ENCODE measurements at places on chromosomes 4 and X.
A peak's percentile ranks its signal among the peaks of the same experiment; 100 is the strongest.

GRCh38 chr4:26862381-26862915 lies 1.8 kb downstream of the STIM2 start:
- DNase-seq: no peak

- no peak for DNase-seq
These were observed 21.7 kb upstream of the CD40LG start for GRCh38 chrX:136626237-136626636.

DNA sequence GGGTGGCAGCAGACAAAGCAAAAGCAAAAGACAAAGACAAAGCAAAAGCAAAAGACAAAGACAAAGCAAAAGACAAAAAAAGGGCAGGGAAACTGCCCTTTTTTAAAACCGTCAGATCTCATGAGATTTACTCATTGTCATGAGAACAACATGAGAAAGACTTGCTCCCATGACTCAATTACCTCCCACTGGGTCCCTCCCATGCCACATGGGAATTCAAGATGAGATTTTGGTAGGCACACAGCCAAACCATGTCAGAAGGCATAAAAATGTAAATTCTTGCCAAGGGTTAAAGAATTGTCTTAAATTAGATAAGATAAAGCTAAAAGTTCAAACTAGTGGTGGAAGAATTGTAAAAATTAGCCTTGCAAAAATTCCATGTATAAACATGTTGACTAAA lies 419.7 kb downstream of the TRAM1L1 start:
- DNase-seq: no peak

GRCh38 chr4:3680656-3681055 lies 85.5 kb upstream of the ADRA2C start:
- no peak for DNase-seq

GRCh38 chr4:74618659-74619058 lies 173.7 kb downstream of the AREG start:
- no peak for DNase-seq

DNA sequence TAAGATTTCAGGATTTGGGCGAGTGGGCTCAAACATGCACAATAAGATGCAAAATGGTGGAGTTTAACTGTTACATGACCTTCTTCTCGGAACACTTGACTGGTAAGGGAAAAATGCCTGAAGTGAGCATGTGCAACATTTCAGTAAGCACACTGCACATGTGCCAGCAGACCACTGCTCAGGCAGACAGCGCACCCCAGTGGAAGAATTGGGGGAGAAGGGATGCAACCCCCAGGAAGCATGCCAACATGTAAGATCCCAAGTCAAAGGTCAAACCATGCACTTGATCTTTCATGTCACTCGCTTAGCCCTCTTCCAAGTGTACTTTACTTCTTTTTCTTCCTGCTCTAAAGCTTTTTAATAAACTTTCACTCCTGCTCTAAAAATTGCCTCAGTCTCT lies 256.3 kb downstream of the CENPC start:
- DNase-seq: no peak

DNA sequence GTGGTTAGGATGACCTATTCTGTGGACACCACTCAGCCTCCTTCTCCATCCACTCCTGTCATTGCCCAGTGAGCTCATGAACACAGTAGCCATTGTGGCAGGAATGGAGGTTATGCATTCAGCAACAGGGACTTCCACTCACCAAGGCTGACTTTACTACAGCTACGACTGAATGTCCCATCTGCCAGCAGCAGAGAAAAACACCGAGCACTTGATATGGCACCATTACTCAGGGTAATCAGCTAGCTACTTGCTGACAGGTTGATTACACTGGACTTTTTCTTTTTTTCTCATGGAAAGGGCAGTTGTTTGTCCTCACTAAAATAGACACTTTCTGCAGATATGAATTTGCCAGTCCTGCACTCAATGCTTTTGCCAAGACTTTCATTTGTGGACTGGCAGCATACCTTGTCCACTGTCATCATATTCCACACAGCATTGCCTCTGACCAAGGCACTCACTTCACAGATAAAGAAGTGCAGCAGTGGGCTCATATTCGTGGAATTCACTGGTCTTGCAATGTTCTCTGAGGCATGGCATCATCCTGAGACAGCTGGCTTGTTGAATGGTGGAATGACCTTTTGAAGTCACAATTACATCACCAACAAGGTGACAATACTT lies 37.3 kb upstream of the UGT2B4 start:
- no peak for DNase-seq

- no peak for DNase-seq
These were observed 217.3 kb upstream of the TAPT1 start for GRCh38 chr4:16443504-16444088.

- DNase-seq: peak; percentile 49
These were observed at the start of gene SLIT2 for GRCh38 chr4:20251796-20252655. Gene SLIT2 (plus strand): TSS chr4:20251905. CDS start chr4:20253816, 1,911 bp downstream.

- DNase-seq: no peak
These were observed 991.4 kb upstream of the SLIT2 start for GRCh38 chr4:19260346-19260745.

DNA sequence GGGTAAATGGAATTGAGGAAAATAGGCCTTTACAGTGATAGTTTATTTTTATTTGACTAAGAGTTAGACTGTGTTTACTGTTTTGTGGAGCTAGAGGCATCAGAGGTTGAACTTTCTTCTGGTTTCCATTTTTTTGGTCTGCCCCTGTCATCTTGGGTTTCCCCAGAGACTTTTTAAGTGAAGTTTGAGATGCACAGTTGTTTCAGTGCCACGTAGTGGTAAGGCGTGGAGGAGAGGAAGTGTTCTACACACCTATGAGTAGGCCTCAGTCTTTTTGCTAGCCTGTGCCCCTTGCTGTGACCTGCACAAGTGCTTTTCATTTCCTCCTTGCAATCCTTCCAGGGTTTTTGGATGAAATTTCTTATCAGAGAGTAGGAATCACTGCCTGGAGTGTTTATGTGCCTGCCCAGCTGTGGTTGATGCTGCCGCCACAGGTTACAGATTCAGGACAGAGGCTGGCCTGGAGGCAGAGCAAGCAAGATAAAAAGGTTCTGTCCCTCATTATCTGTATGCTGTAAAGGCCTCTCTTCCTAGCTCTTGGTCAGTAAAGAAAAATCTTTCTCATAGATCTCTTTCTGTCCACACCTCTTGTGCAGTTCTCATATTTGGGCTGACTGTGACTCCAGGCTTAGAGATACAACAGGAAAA lies 12.5 kb upstream of the HSFX4 start:
- no peak for DNase-seq

- no peak for DNase-seq
These were observed 2618.6 kb downstream of the ARAP2 start for GRCh38 chr4:33625748-33626147.

- DNase-seq: no peak
These were observed 11.6 kb downstream of the BLTP1 start for GRCh38 chr4:122163767-122164166.

DNA sequence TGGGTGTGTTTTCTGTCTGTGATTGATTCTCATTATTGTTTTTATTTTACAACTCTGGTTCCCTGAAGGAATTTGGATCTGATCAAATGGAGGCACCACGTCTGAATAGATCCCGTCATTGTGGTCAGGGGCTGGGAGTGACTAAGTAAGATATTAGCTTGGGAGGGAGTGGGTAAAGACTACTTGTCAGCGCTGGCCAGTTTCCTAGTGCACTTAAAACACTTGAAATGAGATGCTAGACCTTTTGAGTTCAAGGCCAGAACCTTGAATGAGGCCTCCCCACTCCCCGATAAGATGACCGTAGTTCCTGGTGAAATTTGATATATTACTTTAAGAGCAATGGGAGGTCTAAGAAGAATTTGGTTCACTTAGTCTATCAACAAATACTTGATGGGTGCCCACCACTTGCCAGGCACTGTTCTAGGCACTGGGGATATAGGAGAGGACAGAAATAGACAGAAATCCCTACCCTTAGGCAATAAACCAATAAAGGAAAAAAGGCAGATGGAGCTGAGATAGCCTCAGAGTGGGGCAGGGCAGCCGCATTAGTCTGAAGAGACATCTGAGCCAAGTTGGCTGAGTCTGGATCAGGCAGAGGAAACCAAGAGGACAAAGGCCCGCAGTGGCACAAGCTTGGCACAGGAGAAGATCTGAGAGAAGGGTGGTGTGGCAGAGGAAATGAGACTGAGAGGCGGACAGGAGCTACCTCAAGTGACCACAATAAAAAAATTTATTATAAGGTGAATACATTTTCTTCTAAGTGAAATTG lies 11.8 kb downstream of the FAM184B start:
- DNase-seq: no peak

- DNase-seq: no peak
These were observed 40.9 kb upstream of the ANXA3 start for GRCh38 chr4:78510681-78511080.

DNA sequence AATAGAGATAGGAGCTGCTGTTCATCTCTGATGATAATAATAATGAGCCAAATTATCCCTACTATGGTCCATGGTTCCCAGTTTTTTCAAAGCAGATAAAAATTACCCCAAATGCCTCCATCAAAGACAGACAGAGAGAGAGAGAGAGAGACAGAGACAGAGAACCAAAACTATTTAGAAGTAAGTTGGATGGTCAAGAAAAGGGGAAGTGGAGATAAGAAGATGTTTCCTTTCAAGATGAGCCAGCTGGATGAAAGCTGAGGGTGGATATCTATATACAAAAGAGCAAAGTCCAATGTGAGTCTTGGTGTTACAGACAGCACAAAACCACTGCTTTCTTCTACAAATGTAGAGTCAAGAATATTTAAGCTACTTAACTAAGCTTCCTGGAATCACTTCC lies 173.9 kb downstream of the GRIA3 start:
- no peak for DNase-seq

GRCh38 chr4:15144249-15144966 lies 142.1 kb downstream of the CPEB2 start:
- DNase-seq: no peak

DNA sequence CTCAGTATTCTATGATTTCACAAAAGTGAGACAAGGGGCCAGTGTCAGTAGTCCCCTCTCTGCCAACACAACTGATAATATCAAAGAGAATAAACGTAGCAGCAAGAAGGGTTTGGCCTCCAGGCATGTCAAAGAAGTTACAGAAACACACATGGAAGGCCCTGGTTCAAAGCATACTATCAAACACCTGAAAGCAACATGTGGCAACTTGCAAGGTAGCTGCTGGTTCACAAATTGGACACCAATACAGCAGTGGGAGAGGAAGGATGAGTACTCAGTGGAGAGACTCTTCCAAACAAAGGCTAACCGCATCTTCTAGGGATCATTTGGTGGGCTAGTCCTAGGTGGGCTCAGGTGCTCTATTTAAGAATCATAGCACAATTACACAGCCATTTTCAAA lies 74.9 kb upstream of the MAOA start:
- no peak for DNase-seq

GRCh38 chrX:136588036-136588435 lies 56.0 kb downstream of the VGLL1 start:
- no peak for DNase-seq

DNA sequence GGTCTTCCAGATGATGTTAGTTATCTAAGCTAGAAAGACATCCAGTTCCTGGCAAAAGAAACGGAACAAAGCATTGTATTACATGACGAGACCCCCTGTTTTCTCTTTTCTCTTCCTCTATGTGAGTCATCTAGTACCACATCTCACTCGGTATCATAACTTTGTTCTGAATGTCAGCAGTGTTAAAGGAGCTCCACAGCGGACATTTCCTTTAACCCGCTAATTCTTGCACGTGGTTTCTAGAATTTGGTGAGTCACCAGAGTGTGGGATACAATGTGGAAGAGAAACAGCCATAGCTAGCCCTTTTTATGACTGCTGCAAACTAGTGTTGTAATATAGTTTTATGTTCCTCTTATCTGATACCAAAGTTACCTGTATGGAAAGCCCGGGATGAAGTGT lies 243.7 kb downstream of the TENM3 start:
- no peak for DNase-seq

DNA sequence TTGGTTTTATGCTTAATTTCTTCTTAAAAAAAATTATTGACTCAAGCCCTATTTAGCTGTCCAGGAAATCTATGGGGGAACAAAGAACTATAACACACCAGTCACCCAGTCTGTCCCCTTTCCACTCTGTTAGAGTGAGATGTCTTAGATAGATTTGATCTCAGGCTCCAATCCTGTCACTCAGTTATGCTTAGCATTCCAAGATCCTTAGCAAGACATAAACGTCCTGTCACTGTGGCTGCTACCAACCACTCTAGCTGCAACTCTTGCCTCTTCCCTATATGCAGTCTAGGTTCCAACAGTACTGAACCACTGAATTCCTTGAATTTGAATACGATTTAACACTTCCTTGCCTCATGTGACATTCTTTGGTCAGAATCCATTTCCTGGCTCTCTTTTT lies 241.9 kb upstream of the NWD2 start:
- peak; percentile 12 for DNase-seq

DNA sequence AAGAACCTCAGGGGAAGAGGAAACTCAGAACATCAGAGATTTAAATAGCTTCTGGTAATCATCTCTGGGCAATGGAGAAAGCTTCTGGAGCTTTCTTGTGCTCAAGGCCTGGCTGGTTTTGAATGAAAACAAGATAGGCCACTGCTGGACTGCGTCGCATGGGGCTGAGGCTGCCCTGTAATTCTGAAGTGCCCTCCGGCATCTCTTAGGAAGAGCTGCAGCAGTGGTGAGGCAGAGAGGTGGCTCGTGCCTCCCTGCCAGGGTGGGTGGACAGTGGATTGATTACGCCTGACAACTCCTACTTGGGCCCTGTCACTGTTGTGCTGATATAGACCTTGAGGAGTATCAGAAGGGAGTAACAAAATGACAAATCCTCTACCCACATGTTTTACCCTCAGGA lies 279.7 kb downstream of the NR3C2 start:
- no peak for DNase-seq

- no peak for DNase-seq
These were observed 476.2 kb downstream of the RAB28 start for GRCh38 chr4:13007802-13008470.

- DNase-seq: no peak
These were observed 45.9 kb downstream of the VSIG4 start for GRCh38 chrX:65993915-65994460.

DNA sequence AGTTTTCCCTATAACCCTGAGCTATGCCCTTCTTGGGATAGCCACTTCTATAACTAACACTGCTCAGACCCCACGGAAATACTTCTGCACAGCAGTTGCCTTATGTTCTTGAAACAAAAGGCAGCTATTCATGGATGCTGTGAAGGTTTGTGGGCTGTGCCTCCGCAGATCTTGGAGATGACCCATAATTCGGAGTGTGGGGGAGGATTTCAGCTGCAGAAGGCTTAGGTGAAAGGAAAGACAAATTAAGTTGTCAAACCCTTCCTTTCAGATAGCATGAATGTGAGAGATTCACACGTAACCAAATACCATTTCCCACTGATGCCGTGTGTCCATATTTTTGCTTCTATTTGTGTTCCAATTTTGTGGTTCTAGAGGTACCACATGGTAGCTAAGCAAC lies 38.1 kb upstream of the NYX start:
- DNase-seq: no peak

GRCh38 chrX:15043538-15043937 lies 170.3 kb downstream of the MOSPD2 start:
- no peak for DNase-seq

DNA sequence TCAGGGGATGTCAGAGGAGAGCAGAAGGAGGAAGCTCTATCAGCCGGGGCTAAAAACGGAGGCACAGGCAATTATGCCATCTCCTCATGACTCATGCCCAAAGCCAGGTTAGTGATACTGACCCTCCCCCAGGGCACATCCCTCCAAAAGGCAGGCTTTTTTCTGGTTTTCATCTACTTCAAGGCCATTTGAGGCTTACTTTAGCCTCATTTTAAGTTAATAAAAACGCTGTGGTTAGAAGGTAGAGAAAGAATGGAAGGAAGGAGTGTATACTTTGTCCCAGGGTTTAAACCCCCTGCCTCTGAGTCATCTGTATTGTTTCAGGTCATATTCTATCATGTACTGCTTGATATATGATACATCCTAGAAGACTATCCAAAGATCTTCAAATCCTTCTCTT lies 89.7 kb upstream of the NDP start:
- no peak for DNase-seq

Measured in NCI-H1048 (cell line).